HS-5 (cell line): ENCODE measurements at places on chromosomes 12 and 14.
A peak's percentile ranks its signal among the peaks of the same experiment; 100 is the strongest.

GRCh38 chr14:66242001-66242400, 244.2 kb upstream of the CCDC196 start:
- no peak for DNase-seq

- DNase-seq = no peak
Observed at GRCh38 chr12:124884587-124885438, 21.1 kb upstream of the SCARB1 start.

DNA sequence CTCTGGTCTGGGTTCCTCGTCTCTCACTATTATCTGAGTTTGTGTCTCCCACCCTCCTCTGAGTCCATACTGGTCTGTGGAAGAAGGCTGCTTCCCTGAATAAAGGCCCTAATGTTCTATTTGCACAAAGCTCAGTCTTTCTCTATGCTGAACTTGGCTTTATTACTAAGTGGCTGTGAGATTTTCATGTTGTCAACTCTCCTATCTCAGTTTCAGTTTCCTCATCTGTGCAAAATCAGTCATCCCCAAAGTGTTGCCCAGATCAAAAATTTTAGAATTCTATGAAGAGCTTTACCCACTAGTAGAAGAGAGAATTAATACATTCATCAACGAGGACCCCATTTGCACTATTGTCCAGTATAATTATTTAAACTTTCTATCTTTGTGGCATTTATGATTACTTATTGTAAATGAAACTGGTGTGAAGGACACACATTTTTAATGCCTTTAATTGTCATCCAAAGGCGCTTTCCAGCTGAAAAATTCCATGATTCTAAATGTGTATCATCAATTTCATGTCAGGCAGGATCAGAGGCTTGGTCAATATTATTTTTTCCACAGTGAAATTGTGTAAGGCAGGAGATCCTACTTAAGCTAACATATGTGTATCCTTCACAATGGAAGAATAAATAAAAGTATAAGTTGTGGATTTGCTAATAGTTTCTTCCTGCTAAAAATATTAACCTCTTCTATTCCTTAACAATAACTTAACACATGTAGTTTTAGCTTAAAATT, 79.1 kb upstream of the EEA1 start:
- DNase-seq = no peak

- DNase-seq = no peak
Observed at GRCh38 chr12:75863533-75863932, 168.0 kb downstream of the PHLDA1 start.

DNA sequence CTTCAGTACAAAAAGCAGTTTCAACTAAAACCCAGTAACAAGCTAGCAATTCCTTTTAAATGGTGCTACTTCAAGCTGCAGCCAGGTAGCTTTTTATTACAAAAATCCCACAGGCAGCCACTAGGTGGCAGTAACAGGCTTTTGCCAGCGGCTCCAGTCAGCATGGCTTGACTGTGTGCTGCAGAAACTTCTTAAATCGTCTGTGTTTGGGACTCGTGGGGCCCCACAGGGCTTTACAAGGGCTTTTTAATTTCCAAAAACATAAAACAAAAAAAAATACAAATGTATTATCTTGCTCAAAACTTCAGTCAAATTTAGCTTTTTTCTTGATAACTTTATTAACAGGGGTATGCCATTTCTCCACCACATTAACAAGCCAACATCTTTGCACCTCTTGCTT, 3.6 kb upstream of the CLEC4E start:
- peak; percentile 23 for DNase-seq

DNA sequence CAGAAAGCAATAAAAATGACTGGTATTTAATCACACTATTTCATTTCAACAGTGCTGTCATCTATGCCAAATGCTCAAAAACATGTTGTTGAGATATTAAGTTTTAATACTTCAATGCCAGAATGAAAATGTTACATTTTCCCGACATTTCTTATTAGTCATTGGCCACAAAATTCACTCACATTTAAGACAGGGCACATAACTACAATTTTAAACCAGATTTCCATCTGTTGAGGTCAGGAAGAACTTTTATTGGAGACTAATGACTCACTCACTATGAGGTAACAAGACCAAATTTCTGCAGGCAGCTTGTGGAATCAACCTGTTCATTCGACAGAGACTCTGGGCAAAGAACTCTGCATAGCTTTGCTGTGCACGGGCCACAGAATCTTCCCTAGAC, 36.8 kb downstream of the PPTC7 start:
- peak; percentile 93 for DNase-seq

GRCh38 chr12:101010896-101011295, 199.1 kb downstream of the SLC5A8 start:
- no peak for DNase-seq

GRCh38 chr14:33833706-33834465, 117.0 kb downstream of the EGLN3 start:
- no peak for DNase-seq

DNA sequence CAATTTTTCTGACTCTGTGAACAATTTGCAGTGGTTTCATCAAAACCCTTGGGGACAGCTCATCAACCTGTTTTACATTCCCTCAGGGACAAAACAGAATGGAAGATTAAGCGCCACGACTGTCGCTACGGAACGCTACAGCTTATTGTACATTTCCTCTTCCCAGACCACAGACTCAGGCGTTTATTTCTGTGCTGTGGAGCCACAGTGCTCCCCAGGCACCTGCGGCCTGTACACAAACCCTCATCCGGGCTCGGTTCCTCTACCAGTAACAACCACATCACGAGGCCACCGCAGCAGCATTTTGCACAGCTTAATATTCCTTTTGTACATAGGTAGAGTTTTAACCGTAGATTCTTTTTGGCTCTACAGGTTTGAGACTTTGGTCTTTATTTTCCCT, 397.4 kb upstream of the OR4E1 start:
- no peak for DNase-seq

GRCh38 chr12:94900496-94900895, 103.0 kb downstream of the NDUFA12 start:
- DNase-seq = no peak

DNA sequence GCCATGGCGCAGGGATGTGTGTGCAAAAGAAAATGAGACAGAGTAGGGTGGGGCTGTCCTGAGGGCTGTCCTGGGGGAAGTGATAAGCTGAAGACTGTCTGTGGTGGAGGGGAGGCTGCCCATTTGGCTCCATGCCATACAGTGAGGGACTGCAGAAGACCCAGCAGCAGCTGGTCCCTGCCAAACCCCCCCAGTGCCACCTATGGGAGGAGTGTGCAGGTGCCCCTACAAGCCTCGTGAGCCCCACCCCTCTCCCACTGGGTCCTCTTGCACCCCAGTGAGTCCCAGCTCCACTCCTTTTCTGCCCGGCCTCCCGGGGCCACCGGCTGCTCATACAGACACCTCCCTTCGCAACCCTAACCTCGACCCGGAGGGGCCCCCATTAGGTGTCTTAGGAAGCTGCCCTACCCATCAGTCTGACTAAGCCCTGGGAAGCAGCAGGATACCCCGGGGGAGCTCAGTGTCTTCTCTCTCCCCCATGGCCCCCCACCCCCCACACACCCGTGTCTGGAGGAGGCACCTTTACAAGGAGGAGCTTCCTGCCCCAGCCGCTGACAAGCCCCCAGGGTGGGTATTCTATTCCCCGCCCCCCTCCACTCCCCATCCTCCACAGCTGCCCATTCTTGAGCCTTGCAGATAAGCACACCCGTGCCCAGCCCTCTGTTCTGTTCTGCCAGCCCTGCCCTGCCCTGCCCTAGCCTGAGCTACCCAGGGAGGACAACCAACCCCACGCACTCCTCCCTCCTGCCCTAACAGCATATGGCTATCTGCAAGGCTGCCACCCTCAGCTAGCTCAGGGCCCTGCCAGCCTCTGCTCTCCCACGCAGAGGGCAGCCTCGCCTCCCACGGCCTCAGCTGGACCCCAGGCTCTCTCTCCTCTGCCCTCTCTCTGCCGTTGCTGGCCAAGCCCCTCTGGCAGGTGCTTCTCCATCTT, 41.9 kb downstream of the SLC6A12 start:
- no peak for DNase-seq

DNA sequence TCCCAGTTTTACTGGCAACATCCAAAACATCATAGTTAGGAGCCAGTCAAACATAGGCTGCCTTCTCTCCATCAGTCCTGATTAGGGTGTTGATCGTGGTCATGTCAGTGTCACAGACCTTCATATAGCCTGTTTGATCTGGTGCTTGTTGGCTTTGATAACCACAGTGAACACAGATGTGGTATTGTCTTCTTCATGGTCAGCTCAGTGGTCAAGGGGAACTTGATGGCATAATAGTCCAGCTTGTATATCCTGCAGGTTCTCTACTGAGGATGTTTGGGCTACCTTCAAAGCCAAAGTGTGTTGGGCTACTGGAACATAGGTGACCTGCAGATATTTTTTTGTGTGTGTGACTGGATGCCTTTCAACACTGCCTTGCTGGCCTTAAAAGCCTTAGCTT, 21.7 kb downstream of the PRORP start:
- no peak for DNase-seq

DNA sequence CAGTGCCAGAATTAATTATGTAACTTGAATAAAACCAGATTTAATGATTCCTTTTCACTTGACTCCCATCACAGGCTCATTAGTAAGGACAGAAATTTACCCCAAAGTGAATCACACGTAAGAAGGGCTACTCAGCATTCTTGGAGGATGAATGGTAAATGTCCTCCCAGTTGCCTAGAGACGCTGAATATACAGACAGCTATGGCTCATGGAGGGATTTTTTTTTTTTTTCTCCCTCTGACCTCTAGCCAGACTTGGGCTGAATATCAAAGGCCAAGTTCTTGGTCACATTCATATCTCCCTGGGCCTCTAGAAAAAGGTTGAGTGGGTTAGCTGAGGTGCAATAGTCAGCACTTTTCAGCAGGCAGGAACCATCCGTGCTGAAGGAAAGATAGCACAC, 77.5 kb downstream of the PHLDA1 start:
- DNase-seq = peak; percentile 92

DNA sequence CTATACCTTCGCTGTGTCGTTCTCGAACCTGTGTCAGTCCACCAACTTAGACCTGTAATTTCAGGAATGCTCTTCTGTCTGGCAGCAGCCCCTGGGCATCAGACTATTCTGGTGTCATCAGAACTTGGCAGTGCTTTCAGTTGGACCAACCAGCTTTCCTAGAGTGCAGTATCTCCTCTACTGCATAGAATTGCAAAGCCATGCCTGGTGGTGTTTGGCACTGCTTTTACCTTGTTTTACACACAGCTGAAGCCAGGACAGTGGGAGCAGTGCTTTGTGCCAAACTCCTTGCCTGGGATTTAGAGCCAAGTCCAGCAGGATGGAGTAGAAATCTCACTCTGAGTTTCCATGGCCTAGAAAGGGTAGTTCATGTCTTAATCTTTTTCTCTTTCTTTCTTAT, 1.5 kb downstream of the FLVCR2 start:
- DNase-seq = no peak

DNA sequence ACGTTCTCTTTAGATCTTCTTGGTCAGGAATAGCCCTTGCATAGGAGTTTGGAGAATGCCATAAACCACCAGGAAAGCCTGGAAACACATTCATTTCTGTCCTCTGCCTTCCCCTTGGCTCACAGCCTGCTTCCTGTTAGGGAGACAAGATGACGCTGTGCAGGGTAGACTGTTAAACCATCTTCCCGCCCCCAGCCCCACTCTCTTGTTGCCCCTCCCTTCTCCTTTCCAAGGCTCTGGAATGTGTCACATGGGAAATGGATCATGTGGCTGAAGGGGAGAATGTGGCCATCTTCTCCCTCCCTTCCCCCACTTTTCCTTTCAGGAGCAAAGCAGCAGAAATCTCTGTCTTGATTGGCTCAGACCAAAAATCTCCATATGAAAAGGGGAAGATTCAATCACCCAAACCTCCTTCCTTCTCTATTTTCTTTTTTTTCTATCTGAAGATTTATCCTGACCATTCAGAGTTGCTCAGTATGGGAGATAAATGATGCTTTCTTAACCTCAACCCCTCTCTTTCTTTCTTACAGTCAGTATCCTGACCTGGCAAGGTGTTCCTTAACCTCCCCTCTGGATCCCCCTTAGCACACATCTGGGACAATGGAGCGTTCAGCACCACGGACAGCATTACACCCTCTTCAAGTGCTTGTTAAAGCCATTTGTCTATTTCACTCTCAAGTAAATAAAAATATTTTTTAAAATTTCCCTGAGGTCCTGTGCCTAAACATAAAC, 11.4 kb downstream of the GPR19 start:
- no peak for DNase-seq

DNA sequence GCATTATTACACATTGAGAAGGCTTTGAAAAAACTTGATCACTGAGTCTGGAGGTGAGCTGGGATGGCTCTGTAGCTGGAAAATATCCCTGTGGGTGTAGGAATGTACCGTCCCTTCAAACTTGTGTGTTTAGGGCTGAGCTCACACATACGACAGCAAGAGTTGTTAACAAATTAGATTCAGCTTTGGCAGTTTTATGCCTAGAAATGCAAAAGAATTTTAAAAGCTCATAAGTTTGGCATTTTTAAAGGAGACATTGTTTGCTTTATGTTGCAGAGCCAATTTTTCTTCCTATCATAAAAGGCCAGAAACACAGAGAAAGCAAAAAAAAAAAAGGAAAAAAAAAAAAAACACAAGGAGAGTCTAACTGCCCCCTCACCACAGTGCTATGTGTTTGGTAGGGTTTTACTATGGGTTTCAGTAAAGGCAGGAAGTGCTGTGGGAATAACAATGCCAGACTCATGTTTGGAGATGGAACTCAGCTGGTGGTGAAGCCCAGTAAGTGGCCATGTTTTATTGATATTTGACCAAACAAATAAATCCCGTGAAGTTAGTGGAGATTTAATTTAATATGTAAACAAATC, 78.4 kb downstream of the DAD1 start:
- DNase-seq = no peak

- no peak for DNase-seq
Observed at GRCh38 chr14:106013879-106014376, 487.5 kb downstream of the TMEM121 start.

DNA sequence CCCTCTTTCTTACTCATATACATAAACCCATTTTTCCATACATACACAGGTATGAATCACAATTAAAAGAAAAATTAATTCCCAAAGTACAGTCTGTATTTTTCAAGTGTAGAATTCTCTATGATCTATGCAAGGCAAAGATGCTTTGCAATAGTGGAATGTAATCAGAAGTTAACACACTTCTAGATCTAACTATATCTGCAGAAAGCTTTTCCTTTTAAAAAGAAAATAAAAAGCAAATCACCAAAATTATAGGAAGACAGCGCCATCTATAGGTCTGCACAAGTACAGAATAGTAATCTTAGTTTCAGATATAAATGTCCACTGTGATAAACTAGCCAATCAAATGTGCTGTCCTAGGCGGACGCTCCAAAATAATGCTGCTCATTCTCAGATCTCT, 22.0 kb downstream of the SLC25A21 start:
- no peak for DNase-seq

DNA sequence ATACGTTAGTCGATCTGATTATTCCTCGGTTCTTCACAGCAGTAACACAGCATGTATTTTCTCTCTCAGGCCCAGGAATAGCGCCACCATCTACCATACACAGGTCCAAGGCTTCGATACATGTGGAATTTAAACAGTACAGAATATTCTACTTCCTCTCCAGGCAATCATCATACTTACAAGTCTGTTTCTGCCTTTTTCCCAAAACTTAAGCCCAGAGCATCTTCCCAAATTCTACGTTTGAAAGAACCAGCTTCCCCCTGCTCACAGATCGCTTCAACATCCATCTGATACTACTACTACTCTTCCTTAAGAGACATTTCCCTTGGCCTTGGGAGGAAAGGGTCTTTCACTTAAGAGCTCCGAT, 626 bp downstream of the TXNDC16 start:
- DNase-seq = no peak
